ENCODE measurements at places on chromosomes 2 and 18.
A peak's percentile ranks its signal among the peaks of the same experiment; 100 is the strongest.

DNA sequence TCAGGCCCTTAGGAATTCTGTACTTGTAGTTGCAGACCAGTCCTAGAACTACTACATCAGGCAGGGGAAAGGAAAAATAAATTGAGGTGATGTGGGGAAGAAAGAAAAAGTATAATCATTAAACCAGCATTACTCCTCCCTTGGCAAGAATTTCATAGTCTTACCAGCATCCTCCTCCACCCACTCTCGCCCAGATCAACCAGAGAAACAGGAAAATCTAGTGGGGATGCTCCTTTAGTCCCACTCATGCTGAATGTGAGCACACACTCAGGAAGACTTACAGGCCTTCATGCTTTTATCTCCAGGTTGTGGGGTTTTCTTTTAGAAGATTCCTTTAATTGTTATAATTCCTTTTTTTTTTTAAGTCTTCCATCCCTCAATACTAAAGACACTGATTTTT, 129.3 kb upstream of the CCDC150 start:
- DNase-seq, result no peak

DNA sequence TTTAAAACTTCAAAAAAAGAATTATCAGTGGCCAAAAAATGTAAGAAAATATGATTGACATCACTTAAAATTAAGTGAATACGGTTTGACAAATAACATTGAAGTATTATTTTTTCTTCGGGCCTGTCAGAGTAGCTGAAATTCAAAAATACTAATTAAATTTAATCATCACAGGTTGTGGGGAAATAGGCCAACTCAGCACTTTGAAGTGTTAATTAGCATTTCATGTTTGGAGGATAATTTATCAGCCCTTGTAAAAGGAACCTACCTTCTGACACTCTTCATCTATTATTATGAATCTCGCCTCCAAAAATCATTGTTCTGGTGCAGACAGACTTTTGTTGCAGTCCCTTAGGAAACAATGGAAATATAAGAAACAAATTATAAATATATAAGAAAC, 17.6 kb upstream of the OR6B3 start:
- DNase-seq, result no peak

- DNase-seq, result peak; percentile 91
Measured at GRCh38 chr2:65436169-65436823, 3.9 kb upstream of the SPRED2 start.

DNA sequence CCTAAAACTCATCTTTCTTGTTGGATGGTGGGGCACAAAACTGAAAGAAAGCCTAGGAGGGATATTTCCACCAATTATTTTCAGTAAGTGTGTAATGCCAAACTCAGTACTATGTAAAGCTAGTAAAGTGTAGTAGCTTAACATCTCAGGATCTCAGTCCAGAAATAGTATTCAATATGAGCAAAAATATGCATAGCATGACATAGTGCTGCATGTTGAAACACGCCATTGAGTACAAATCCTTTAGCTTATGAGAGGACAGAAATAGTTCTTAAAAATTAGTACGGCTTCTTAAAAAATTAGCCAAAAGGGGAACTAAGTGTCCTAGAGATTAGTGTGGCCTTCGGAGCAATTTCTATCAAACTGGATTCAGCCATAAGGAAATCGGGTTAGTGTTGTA, 21.7 kb upstream of the ATL2 start:
- no peak for DNase-seq

DNA sequence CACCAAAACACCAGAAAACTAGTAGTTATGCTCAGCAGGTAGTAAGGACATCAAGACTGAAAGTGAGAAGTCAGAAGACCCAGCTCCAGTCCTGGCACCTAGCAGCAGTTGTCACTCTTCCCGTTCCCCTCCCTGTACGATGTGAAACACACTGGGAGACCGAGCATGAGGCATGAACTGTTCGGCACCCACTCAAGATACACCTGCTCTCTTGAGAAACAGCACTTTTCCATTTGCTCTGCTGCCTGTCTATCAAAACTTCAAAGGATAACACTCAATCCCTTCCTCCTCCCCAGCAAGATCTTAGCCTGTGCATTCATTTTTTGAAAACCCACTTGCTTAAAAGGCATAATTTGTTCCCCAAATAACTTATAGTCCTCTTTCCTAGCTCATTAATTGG, 123.9 kb downstream of the PLEKHM3 start:
- no peak for DNase-seq

- no peak for DNase-seq
Measured at GRCh38 chr2:68959001-68959400, 6.3 kb upstream of the GKN2 start.

DNA sequence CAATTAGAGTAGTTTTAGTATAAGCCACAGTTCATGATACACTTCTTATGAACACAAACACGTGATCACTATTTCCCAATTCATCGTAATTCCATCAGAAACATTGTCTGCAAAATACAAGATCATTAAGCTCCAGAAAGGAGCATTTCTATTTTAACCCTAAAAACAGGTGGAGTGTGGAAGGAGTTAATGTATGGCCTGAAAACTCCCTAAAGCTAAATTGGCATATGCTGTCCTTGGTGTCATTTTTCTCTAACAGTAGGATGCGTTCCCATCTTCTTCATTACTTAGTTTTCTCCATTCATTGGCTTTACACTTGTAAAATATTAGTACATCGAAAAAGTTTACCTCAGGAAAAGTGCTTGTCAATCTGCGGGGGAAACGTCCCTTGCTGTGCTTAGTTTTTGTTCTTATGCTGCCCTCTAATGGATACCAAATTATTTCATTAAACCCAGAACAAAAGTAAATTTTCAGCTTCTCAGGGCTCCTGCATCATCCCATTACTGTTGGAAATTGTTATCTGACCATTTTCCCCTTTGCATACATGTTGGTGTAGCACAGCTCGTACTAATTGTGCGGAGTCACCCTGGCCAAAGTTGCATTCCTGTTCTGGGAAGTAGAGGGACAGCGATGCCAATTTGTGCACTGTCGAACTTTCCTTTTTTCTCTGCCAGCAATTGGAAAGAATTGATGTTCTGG, 153.4 kb downstream of the GPD2 start:
- peak; percentile 19 for DNase-seq

DNA sequence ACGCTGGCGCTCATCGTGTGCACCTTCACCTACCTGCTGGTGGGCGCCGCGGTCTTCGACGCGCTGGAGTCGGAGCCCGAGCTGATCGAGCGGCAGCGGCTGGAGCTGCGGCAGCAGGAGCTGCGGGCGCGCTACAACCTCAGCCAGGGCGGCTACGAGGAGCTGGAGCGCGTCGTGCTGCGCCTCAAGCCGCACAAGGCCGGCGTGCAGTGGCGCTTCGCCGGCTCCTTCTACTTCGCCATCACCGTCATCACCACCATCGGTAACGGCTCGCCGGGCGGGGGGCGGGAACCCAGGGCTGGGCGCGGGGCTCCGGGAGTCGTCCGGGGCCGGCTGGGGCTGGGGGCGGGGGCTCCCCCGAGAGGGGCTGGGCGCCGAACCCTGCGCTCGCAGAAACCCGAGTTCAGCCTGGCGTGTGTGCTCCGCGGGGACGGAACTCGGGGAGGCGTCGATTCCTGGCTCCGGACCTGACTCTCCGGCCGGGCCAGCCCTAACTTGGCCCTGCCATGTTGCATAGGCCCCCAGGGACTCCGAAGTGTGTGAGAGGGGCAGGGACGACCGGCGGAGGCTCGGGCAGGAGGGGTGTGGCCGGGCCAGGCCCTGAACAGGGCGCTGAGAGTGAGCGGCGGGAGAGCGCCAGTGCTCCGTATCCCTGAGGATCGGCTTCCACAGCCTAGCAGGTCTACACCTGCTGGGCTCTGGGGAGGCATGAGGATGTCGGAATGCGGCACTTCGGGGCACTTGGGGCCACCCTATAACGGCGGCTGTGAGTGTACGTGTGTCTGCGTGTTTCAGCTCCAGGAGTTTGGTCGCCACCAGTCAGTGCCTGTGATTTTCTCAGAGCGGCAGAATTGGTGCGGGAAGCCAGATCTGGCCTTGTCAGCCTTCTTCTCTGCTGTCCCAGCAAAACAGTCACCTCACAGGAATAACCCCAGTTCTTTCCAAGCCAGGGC, 651 bp downstream of the KCNK3 start:
- DNase-seq, result no peak

DNA sequence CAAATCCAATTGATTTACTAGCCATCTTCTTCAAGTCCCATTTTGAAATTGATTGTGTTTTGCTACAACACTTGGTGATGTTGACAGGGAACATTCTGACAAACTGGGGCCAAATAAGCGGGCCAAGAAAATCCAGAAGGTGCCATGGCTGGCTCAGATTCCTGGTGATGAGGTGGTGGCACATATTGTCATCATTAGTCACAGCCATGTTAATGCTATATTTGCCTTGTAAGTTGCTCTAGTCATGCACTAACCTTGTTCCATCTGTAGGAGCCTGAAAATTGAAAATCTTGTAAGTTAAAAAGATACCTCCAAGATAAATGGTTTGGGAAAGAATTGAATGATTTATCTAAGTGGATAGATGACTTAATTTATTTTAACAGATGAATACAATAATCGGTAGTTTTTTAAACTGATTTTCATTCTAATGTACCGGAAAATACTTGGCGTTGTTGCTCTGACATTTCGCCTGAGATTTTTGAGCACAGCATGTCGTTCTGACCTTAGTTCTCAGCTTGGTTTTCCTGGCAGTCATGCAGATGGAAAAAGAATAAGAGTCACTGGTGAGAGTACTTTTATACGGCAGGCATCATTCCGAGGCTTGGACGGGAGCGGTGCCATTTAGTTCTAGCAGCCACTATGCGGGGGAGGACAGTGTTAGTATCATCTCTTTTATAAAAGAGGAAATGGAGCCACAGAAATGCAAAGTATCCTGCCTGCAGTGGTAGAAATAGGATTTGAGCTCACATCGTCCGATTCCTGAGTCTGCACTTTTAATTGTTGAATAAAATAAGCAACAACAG, 133.9 kb downstream of the ZNF532 start:
- no peak for DNase-seq

- no peak for DNase-seq
Measured at GRCh38 chr18:40980171-40980570, 974.9 kb upstream of the PIK3C3 start.

DNA sequence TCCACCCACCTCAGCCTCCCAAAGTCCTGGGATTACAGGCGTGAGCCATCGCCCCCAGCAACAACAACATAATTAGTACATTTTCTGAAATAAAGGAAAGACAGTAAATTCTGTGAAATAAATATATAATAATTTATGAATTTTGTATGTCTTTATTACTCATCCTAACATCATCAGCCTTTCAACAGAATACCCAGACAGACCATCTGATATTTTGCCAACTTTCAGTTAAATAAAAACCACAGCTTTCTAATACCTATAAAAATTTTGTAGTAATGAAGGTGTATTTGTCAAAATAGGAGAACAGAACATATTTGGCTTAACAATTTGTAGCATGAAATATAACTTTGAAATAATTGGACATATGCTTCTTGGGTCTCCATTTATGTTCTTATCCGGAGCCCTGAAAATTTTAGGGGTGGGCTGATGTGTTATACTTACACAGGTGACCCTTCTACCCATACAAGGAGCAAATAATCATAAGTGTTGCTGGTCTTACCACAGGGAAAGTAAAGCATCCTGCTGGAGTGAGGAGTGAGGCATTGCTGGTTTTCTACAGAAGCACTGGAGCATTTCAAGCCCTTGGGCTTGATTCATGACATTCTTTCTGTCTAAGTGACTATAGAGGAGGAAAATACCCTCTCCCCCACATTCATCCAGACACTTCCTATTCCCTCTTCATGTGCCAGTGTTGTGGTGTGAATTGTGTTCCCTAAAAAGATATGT, 99.3 kb downstream of the SPOPL start:
- no peak for DNase-seq

DNA sequence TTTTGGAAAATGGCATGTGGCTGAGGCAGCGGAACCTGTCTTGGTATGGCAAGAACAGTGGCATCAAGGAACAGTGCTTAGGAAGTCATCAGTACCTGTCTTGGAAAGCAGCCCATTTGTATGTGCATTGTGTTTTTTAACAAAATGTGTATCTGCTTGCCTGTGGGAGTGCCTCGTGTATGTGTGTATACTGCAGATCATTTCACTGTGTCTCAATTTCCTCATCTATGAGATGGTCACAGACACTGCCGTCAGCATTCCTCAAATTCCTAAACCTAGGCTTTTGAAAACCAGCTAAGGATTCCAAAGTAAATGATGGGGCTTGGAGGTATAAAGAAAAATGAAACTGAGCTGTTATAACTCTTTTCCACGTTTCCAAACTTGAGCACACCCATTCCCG, 441.3 kb downstream of the RND3 start:
- DNase-seq, result no peak

- DNase-seq, result no peak
Measured at GRCh38 chr18:22742409-22742808, 190.7 kb upstream of the RBBP8 start.

DNA sequence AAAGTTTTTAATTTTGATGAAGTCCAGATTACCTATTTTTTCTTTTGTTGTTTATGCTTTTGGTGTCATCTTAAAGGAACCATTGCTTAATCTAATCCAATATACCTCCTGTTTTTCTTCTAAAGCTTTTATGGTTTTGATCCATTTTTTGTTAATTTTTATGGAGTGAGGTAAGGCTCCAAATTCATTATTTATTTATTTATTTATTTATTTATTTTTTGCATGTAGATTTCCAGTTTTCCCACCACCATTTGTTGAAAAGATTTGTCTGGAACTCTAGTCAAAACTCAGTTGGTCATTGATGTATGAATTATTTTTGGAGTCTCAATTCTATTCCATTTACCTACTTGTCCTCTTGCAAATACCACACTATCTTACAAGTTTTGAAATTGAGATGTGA, 99.4 kb upstream of the RBMS1 start:
- no peak for DNase-seq

DNA sequence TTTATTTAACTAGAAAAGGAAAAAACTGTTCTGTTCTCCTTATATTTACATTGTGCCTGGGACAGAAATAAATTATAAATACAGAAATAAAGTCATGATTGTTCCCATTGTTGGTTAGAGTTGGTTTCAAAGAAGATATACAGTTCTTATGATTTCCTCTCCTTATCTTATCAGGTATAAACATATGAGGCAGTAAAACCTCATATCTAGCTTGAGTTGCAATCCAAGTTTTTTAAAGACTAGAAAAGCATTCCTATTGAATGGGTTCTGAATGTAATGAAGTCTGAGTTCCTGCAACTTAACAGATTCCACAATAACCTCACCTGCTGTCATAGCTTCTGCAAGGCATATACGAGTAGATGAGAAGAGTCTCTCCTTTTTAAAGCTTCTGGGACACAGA, 114.7 kb upstream of the CAVIN2 start:
- DNase-seq, result no peak

- DNase-seq, result peak; percentile 75
Measured at GRCh38 chr2:198371921-198372543, 567.6 kb downstream of the PLCL1 start.
